ENCODE measurements at places on chromosomes 7 and 10.

DNA sequence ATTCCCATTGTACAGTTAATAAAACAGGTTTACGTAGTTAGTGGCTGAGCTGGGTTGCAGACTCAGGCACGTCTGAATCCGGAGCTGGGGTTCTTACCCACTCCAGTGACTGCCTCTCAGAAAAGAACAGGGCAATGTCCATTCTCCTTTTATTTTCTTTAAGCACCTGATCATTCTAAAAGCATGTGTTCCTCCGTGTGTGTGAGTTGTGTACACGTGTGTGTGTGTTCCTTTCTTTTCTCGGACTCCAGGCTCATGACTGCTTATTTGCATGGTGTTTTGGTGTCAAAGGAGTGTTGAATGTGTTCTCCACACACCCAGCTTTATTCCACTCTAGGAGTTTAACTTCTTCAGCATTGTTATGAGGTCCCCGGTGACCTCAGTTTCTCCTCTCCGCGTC is 260.1 kb downstream of the SNX10 start:
- DNase-seq = no peak

DNA sequence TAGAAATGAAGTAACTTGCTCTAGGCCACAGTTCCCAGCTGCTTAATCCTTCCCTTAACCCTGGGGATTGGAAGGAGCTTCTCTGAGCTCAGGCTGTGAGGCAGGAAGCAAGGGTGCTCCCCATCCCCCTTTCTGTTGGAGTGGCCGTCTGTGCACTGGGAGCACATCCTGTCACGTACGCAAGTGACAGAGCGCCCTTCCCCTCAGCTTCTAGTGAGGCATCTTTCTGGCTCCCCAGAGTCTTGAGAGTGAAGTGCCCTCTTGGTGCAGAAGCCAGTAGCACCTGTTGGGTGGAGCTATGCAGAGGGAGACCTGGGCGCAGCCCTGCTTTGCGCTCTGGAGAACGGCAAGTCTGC is 47.8 kb downstream of the SHH start:
- DNase-seq = no peak

GRCh38 chr10:116611153-116611545 is 9.6 kb upstream of the PNLIPRP2 start:
- no peak for DNase-seq

DNA sequence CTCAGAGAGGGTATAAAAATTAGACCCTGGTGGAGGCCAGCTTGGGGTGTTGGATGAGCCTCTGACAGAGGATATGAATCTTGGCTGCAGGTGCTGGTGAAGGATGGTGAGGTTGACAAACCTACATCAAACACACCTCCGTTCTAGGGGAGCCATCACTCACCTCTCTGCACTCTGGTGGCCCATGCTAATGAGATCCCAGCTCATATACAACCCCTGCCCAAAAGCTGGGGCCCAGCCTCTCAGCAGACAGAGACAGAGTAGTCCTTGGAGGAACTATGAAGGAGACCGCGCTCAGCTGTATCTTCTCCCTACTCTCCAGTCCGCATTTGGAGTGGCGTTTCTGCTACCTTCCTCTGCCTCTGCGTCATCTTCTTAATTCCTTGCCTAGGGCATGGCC is 83.1 kb upstream of the SORCS3 start:
- no peak for DNase-seq

DNA sequence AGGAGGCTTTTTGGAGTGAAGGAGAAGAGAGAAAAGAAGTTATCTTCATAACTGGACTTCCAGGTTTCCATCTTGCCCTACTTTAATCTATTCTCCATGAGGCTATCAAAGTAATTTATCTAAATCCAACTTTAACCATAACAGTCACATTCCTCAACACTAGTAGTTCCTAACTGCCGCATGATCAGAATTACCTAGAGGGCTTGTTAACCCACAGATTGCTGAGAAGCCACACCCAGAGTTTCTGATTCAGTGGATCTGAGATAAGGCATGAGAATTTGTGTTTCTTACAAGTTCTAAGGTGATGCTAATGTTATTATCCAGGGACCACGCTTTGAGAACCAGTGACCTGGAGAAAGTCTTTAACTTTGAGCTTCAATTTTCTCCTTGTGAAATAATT is 8.3 kb upstream of the COL1A2 start:
- DNase-seq = no peak

GRCh38 chr10:104197364-104197763 is 34.8 kb downstream of the CFAP43 start:
- DNase-seq = no peak

GRCh38 chr7:43363035-43363791 is 219.7 kb upstream of the STK17A start:
- no peak for DNase-seq

DNA sequence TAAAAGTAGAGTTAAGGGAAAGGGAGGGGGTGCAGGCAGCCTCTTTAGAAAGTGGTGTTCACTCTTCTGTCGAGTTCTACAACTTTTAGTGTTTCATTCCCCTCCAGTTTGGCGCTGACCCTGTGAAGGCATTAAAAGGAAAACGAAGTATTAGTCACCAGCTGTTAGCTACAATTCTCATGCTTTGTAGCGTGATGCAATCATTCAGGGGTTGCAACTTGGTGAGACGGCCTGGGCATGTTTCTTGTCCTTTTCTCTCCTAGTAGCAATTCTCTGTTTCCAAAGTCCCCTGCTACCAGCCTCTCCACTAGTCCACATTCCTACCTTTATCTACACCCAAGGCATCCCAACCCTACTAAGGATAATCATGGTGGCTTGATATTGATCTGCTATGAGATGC is 33.7 kb upstream of the DGKI start:
- no peak for DNase-seq

DNA sequence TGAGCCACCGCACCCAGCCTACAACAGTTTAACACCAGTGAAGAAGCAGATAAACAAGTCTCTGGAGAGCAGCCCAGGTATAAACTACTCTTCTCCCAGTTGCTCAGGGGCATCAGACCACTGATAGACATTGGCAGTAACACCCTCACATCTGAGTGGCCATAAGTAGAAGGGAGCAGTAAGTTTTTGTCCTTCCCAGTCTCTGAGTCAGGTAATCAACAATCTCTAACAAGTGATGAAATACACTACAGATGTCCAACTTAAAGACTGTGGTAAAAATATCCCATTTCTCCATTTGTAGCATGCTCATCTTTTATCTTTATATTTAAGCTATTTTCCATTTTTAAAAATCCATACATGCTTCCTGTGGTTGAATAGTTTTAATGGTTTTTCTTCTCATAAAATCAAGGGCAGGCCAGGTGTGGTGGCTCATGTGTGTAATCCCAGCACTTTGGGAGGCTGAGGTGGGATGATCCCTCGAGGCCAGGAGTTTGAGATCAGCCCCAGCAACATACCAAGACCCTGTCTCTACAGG is 78.6 kb downstream of the GSAP start:
- DNase-seq = no peak

- peak; percentile 27 for DNase-seq
Measured at GRCh38 chr7:148698007-148698396, 701 bp upstream of the CUL1 start.

DNA sequence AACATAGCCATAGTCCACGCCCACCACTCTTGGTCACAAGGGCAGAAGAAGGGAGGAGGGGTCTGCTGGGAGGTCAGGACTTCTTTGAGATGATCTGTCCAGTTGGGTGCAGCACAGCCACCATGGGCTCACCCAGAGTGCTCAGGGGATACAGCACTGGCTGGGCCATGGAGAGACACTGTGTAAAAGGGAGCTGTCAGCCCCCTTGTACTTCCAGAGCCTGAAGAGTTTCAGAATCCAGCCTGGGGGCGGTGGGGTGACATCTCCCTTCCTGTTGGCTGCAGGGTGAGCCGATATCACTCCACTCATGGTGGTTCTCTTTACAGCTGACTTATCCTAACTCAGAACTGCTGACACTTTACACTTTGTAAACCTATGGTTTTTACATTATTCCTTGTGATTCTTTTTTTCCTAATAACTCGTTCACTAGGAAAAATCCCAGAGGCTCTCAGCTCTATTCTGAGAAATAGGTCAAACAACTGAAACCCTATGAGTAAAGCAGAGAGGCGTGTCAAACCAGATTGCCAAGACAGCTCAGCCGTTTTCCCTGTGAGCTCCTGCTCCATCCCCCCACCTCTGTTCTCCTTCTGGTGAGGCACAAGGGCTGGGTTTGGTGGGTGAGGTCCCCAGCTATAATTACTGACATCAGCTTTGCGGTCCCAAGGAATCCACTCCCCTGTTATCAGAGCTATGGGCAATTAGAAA is 3.2 kb upstream of the MRPS24 start:
- no peak for DNase-seq

GRCh38 chr7:134954197-134955082 is 31.9 kb upstream of the AGBL3 start:
- no peak for DNase-seq

GRCh38 chr7:45076946-45077345 is 11.8 kb downstream of the NACAD start:
- DNase-seq = no peak

DNA sequence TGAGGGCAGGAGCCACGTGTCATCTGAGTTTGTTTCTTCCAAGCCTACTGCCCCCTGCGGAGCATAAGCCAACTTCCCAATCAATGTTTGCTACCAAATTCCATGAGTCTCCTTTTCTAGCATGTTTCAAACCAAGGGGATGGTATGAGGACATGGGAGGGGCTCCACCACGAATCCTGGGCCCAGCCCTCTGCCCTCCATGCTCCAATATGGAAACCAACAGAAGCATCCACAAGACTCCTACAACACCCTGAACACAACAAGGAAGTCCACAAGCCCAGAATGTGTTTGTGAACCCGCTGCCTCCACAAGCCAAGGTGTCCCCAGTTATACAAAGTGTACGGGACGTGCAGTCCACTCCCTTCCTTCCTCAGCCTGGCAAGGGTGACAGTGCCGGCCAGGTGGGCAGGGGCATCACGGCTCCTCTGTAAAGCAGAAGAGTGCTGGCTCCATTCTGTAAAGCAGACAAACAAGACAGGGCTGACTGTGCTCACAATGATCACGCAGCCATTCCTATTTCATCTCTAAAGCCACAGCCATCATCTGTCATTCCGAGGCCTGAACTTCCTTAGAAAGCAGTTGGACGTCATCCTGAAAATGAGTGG is 466.1 kb downstream of the PTPRN2 start:
- no peak for DNase-seq

GRCh38 chr7:41869091-41869490 is 166.2 kb upstream of the INHBA start:
- DNase-seq = no peak

GRCh38 chr7:44100458-44101302 is 3.5 kb upstream of the AEBP1 start:
- DNase-seq = no peak

DNA sequence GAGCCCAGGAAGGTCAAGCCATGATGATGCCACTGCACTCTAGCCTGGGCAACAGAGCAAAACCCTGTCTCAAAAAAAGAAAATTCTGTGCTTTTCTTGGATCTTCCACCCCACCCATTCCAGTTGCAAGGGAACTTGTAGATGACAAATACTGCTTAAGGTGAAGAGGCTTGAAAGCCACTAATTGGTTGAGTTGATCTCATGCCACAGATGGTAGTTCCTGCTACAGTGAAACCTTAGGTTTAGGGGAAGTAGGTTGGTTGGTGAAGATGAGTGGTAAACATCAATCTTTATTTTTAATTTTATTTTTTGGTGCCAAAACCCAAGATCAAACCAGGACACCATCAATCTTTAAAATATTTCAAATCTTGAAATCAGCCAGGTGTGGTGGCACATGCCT is 2.9 kb upstream of the GDI2 start:
- no peak for DNase-seq

GRCh38 chr7:155918720-155919390 is 106.6 kb upstream of the SHH start:
- no peak for DNase-seq

DNA sequence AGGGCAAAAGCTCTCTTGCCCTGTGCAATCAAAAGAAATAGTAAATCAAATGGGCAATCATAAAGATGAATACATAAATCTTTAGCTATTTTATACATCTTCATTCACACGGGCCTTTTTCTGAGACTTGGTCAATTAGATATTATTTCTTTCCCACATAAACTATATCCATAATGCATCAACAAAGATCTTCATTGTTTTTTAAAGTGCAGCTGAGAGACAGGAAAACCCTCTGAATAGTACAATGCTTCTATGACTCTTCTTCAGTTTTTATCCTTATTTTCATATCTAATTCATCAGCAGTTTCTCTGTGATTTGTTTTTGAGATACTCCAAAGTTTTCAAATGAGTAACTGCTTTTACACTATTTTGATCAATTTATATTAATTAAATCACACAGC is 25.5 kb downstream of the LARP4B start:
- no peak for DNase-seq

- peak; percentile 88 for DNase-seq
Measured at GRCh38 chr10:6348096-6348874, 145.6 kb downstream of the PFKFB3 start.

- peak; percentile 21 for DNase-seq
Measured at GRCh38 chr7:107856806-107857540, 34.0 kb upstream of the DLD start.

DNA sequence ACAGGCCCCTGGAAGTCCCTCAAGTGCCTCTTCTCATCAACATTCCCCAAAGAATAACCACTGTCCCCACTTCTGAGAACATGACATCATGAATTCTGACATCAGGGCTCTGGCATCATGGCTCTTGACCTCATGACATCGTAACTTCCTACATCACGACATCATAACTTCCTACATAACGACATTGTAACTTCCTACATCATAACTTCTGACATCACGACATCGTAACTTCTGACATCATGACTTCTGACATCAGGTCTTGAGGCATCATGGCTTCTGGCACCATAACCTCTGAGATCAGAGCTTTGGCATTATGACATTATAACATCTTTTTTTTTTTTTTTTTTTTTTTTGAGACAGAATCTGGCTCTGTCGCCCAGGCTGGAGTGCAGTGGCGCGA is 66.7 kb upstream of the FAM20C start:
- DNase-seq = no peak

DNA sequence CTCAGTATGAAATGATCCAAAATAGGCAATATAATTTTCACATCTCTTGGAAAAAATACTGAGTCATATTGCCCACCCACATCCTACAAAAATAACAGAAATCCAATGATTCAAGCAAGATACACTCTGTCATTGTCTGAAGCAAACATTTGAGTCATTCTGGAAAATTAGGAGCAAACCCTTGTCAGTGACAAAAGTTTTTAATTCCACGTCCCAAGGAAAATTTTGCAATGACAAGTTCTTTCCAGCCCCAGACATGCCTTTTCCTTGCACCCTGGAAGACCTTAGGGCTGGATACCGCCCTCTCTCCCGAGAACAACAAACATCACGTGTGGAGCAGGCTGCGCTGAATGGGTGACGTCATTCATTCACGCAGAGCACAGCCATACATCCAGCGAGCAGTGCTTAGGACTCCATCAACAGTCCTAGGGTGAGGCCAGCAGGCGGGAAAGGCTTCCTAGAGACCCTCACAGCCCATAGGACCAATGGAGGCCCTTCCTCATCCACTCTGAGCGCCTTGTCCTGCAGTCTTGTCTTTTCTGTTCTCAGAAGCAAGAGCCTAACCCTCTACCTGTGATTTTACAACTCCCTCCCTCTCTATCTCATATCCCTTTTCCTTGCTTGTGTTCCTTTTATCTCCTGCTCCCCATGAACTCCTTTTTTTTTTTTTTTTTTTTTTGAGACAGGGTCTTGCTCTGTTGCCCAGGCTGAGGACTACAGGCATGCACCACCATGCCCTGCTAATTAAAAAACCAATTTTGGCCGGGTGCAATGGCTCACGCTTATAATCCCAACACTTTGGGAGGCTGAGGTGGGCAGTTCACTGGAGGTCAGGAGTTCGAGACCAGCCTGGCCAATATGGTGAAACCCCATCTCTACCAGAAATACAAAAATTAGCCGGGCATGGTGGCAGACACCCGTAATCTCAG is 23.5 kb upstream of the KDM7A start:
- no peak for DNase-seq
